T-cell (primary cell): ENCODE measurements at places on chromosomes 2 and 18. TPM values are rescaled to one million over a fixed set of nuclear protein-coding genes. Genes with fewer than 3 reads are reported as not detected.

IFIH1 gene
- total RNA-seq, result 29.2 TPM

ZNF397 gene
- total RNA-seq, result 37.0 TPM

SOCS6 gene
- 1.3 TPM for total RNA-seq

NOP58 gene
- total RNA-seq, result 218 TPM

CCT4 gene
- 95.0 TPM for total RNA-seq

SGPP2 gene
- total RNA-seq, result 4.0 TPM

COL6A3 gene
- total RNA-seq, result 2.5 TPM

DNA sequence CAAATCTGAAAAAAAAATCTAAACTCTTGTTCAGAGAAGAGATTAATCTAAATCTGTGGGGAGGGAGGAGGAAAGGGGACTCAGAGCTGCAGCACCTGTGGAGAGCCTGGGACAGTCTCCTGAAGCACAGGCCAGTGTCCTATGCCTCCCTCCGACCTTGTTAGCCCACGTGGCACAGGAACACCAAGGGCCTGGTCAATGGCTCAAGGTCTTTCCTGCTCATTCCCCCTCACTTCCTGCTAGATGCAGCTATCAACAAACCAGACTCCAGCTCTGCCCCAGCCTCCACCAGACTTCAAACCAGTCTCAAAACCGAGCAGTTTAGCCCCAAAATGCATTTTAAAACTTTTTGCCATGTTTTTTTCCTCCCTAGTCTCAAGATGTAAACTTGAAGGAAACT is 20.1 kb upstream of the SULT1C3 start:
- DNase-seq, result no peak

DNA sequence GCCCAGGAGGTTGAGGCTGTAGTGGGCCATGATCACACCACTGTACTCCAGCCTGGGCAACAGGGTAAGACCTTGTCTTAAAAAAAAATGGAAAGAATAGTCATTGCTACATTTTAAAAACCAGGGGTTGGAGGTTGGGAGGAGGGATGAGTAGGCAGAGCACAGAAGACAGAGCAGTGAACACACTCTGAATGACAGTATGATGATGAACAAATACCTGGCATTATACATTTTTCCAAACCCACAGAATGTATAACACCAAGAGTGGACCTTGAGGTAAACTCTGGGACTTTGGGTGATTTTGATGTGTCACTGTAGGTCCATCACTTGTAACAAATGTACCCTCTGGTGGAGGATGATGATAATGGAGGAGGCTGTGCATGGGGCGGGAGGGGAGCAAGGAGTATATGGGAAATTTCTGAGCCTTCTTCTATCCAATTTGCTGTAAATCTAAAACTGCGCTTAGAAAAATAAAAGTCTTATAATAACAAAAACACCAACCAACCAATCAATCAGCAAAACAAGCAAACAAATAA is 111.4 kb upstream of the PGAP1 start:
- no peak for DNase-seq

DNA sequence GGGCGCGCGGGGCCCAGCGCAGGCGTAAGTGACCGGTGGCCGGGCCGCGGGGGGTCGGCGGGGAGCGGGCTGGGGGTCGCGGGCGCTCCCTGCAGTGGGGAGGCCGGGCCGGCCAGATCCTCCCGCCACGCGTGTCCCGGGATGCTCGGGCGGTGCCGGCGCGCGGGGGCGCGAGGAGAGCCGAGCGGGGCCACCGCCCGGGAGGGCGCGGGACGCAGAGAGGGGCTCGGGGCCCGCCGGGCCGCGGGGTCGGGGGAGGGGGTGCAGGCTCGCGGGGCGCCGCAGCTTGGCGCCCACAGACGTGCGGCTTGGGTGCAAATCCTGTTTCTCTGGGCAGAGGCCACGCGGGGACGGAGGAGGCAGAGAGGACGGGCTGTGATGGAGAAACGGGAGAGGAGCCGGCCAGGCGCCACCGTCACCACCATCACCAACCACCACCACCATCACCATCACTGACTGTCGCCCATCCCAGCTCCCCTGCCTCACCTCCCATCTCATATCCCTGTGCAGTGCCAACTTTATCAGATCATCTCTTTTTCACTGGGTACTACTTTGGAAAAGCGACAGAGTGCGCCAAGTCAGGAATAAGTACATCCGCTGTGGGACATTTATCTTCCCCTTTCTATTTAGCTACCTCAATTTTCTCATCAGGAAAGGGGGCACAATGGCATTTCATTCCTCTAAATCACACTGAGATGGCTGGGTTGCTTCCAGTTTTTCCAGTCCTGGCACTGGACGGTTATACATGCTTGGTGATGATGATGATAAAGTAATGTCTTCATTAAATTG is 97.2 kb upstream of the GPR45 start:
- no peak for DNase-seq

DNA sequence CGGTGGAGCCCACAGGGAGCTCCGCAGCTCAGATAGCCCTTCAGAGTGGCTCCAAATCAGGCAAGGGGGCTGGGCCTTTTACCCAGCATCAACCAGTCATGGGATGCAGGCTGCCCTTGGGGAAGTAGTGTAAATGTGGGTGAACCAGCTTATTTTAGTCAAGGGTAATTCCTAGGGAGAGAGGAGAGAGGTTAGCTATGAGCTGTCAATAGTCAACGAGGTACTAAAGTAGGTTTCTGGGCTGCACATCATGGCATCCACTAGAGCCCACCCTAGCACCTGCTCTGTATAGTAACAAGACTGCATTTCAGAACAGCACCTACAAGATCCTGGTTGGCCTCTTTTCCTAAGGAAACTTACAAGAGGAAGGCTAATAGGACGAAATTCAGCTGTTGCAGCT is 9.5 kb upstream of the MCM6 start:
- no peak for DNase-seq

GRCh38 chr2:26772064-26773001 is 8.2 kb downstream of the SLC35F6 start:
- peak; percentile 60 for DNase-seq

DNA sequence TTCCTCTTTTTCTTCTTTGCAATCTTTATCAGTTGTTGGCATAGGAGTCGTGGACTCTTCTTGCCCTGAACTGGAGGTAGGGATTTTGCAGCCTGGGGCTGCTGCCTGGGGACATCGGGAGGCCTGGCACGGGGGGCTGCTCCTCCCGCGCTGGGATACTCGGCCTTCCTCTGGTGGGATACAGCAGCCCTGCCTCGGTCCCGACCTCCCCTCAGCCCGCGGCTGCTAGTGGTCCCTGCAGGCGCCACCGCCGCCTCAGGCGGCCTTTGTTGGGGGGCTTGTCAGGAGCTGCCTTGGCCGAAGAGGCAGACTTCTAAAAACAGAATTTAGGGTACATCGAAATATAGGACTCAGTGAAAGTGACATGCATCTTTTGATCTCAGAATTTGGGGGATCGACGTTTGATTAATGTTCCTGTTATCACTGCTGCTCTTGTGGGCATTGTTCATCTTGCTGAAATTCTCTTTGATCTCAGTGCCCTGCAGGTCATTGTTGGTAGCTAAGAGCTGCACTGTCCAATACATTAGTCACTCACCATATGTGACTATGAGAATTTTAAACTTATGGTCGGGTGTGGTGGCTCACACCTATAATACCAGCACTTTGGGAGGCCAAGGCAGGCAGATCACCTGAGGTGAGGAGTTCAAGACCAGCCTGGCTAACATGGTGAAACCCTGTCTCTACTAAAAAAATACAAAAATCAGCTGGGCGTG is 16.3 kb downstream of the POLR2D start:
- no peak for DNase-seq

GRCh38 chr2:73156539-73157124 is 43.9 kb upstream of the RAB11FIP5 start:
- DNase-seq, result no peak

DNA sequence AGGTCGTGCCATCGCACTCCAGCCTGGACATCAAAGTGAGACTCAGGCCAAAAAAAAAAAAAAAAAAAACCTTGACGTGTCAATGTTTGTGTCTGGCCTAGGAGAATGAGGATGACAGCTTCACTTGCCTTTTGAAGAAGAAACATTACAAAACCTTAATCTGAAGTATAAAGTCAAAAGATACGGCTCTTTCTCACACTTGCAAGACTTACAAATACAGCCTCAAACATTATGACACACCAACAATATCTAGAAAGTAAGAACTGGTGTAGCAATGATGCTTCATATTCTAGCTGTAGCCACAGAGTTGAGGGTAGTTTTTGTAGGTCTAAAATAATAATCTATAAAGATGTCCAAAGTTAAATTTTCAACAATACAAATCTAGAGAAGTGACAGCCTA is 25.5 kb downstream of the MPPE1 start:
- DNase-seq, result no peak

- no peak for DNase-seq
Observed at GRCh38 chr2:164911832-164912231, 43.5 kb downstream of the SLC38A11 start.

DNA sequence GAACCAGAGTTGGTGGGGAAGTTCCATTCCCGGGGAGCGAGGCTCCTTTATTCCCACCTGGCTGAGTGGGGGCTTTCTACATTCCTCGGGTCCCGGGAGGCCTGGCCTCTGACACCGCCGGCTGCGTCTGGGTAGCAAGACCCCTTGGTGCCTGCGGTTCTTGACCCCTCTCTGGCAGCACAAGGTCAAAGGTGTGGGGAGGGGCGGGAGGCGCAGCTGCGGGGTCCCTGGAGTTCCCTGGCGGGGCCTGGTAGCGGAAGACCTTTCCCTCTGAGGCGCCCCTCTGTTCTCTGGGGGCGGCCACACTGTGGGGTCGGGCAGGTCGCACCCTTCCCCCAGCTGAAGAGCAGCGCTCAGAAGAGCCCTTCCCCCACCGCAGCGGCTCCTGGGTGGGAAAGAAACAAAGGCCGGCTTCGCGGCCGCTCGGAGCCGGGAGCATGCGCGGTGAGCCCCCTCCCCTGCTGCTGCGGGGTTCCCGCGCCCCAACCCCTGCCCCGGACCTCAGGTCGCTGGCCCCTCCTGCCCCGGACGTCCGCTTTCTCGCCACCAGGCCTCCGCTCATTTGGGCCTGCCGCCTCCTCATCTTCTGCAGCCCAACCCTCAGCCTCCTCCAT is 146.3 kb downstream of the ANKRD44 start:
- no peak for DNase-seq

DNA sequence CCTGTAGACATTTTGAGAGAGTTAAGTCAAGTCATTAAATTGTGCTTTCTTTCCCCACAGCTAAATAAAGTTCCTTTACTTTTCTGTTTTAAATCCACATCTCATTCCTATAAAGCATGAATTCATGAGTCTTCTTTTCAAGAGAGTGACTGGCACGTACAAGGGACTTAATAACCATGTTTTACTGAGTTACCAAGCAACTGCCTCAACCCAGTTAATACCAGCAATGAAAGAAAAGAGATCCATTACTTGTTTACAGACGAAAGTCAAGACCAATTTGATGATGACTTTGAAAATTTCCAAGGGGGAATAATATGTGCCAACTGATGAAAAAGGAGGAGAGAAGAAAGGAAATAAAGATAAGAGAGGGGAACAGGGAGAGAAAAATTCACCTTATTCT is 1082.5 kb upstream of the GYPC start:
- DNase-seq, result no peak

DNA sequence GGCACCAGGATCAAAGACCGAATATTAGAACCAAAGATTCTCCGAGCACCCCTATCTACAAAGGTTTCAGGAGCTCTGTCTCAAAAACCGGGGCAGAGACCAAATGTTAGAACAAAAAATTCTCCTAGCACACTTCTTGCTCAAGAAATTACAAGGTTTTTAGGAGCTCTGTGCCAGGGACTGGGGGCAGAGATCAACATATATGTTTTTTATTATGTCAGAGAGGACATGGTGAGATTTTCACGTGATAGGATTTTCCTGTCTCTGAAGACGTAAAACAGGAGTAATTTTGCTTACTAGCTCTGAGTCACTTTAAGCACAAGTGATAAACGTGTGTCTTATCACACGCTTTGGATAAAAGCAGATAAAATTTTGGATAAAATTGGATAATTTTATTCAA is 34.8 kb upstream of the ODC1 start:
- DNase-seq, result no peak

GRCh38 chr2:110106642-110107041 is 9.0 kb downstream of the MALL start:
- DNase-seq, result no peak

GRCh38 chr2:27255660-27256059 is 7.2 kb downstream of the SLC30A3 start:
- no peak for DNase-seq
